Mesenteric fat pad (tissue), 1 donor: ENCODE measurements at places on chromosomes 5 and 9.

- DNase-seq = no peak
Observed at GRCh38 chr5:119105971-119106370, 35.1 kb downstream of the DMXL1 start.

DNA sequence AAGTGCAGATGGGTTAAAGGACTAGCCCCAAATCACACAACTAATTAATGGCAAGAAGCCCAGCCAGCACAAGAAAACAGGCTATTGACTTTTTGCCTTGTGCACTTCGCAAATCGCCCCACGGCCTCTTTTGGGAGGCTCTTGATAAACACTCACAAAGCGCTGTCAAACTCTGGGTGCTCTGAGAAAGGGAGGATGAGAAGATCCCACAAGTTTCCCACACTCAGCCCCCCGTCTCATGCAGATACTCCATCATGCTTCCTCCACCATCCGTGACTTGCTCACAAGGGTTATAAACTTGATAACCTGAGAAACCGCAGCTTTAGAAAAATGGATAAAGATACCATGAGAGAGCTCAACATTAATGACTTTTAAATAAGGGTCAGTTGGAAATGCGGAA, 219.7 kb downstream of the EBF1 start:
- DNase-seq = no peak

- DNase-seq = no peak
Observed at GRCh38 chr5:108670591-108671289, 77.0 kb upstream of the FER start.

- DNase-seq = no peak
Observed at GRCh38 chr9:116152941-116153764, 438 bp upstream of the PAPPA start.

DNA sequence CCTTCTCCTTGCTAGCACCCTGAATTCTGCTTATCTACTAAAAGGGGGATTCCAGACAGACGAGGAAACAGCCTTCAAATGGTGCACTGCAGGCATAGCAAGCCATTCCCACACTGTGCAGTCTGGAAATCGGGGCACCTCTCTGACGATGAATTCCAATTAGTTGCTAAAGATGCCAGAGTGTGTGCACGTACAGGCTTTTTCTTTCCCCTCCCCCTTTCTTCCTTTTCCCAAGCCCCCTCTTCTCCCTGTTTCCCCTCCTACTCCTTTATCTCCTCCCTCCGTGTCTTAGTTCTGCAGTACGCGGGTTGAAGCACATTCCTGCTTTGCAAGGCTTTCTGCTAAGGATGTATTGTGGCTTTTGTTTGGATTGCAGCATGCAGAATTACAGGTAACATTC, at the start of gene GPR21:
Gene GPR21 (plus strand): TSS at position 316 of the 400 bp plus-strand sequence. CDS start 900 bp downstream, outside the sequence.
- no peak for DNase-seq

DNA sequence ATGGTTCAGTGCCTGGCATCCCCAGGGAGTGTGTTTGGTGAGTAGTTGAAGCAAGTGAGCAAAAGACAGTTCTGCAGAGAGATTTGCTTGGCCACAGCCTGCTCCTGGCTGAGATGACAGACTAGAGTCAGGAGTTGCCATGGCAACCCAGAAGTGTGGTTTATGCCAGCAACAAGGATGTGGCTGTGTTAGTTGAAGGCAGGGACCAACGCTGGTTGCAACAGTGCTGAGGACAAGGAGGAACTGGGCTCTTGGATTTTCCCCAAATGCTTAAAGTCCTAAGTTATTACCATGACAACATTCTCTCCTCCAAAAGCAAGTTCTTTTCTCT, 2.7 kb downstream of the NXNL2 start:
- DNase-seq = no peak
